ACHN (cell line): ENCODE measurements at places on chromosomes 3 and 15.

- DNase-seq = no peak
Measured at GRCh38 chr15:87579537-87579936, 677.0 kb downstream of the NTRK3 start.

DNA sequence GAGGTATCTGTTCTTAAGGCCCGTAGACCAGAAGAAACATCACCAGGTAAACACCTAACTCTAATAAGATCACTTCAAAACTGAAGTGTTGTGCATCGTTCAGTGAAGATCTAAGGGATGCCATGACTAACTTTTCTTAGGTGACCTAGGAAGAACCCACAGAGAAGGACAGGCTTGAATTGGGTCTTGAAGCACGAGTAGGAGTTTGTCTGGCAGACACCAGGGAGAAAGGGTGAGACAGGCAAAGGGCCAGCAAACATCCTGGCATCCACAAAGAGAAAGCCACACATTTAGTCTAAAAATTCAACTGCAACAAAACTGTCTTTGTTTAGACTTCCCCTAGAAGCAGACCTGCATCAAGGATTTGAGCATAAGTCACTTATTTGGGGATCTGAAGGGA is 15.5 kb upstream of the CMTM8 start:
- no peak for DNase-seq

- peak; percentile 77 for DNase-seq
Measured at GRCh38 chr15:65028921-65029735, at the start of gene MTFMT. MTFMT (minus strand) TSS chr15:65029639; CDS start chr15:65029613, 26 bp downstream.

- no peak for DNase-seq
Measured at GRCh38 chr3:157051591-157051990, 108.4 kb downstream of the CCNL1 start.

DNA sequence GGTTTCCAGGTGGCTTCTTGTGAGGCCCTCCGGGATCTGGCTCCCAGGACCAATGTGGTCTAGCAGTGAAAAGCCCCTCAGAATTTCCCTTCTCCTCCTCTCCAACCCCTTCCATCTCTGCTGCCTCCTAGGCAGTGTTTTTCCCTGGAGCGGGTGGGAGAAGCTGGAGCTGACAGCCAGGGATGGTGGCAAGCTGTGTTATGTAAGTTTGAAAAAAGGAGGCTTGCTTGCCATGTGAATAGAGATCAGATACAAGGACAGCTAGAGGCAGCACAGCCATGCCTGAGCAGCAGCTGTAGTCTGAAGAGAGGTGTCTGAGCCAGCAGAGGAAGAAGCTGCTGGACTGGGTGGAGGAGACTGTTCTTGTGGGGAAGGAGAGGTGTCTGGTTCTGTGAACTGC is 20.6 kb downstream of the SNAPC5 start:
- DNase-seq = no peak

GRCh38 chr15:53716909-53717876 is 42.3 kb downstream of the WDR72 start:
- DNase-seq = peak; percentile 34

- DNase-seq = no peak
Measured at GRCh38 chr3:172323894-172324610, 124.2 kb downstream of the GHSR start.

GRCh38 chr3:43506644-43507043 is 115.2 kb downstream of the ANO10 start:
- no peak for DNase-seq

DNA sequence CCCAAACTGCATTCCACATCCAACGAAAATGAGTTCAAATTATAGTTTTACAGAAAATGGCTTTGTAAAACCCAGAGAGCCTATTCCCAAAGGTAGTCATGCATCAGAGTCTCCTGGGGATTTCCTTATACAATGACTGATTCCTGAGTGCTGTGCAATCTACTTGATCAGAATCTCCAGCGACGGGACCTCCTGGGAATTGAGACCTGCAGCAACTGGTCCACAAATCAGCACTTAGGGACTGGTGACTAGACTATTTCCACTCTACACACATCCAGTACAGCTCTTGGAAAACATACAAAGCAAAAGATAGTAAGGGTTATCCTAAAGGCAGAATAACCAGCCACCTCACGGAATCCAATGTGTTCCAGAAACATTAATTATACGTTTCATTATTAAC is 871.0 kb upstream of the CFAP20DC start:
- no peak for DNase-seq

- DNase-seq = no peak
Measured at GRCh38 chr3:55570271-55570711, 83.2 kb upstream of the WNT5A start.

DNA sequence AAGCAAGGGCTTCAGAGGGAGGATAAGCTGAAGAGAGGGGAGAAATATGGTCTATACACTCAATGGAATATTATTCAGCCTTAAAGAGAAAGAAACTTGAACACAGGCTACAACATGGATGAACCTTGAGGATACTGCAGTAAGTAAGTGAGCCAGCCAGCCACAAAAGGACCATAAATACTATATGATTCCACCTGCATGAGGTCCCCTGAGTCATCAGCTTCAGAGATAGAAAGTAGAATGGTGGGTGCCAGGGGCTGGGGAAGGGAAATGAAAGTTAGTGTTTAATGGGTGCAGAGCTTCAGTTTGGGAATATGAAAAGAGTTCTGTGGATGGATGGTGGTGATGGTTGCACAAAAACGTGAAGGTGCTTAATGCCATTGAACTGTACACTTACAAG is 68.4 kb upstream of the SEC13 start:
- DNase-seq = no peak

DNA sequence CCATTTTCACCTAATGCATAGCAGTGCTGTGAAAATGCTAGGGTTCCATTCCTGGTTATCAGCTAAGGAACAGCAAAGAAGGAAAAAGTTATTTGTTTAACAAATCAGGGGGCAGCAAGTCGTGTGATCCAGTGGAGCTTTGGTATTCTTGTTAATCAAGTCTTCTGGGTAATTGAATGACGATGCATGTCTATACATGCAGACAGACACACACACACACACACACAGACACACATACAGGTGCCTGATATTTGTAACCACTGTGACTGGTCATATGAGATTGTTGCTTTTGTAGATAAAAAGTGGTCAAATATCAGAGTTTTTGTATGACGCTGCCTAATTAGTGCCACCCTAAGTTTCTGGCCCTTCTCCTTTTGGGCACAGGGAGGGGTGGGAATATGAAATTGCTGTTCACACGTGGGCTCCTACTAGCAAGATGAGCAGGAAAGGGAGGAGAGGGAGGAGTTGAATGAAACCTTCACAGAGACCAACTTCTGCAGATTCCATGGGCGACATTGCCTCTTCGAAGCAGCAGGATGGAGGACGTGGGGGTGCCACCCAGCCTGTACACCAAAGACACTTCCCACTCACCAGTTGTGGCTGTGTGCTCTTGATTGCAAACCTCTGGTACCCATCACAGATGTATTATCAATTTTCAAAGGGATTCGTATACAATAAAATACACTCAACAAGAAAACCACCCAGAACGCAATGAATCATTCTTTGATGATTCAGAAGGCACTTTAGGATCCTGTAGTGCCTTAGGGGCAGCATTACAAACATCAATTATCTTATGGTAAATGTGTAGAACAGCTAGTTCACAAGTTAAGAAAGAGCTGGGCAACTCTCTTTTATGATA is 281.9 kb upstream of the ICE2 start:
- DNase-seq = no peak

DNA sequence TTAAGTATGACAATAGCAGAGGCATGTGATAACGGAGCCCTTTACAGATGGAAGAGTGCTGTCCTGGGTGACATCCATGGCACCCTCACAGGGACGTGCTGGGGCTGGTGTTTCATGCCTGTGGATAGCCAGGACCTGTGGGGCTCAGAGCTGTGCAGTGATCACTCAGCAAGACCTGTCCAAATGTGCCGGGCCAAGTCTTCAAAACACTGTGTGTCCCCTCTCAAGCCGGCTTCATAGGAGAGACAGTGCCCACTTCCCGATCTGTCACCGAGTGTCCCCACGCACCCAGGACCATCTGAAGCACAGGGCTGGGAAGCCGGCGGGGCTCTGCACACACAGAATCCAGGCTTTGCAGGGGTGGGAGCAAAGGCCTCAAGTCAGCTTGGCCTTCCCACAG is 217.2 kb upstream of the IGF1R start:
- DNase-seq = no peak

GRCh38 chr3:22372292-22373062 is 621.5 kb upstream of the ZNF385D start:
- DNase-seq = no peak

GRCh38 chr3:61464518-61465140 is 96.7 kb upstream of the PTPRG start:
- no peak for DNase-seq

DNA sequence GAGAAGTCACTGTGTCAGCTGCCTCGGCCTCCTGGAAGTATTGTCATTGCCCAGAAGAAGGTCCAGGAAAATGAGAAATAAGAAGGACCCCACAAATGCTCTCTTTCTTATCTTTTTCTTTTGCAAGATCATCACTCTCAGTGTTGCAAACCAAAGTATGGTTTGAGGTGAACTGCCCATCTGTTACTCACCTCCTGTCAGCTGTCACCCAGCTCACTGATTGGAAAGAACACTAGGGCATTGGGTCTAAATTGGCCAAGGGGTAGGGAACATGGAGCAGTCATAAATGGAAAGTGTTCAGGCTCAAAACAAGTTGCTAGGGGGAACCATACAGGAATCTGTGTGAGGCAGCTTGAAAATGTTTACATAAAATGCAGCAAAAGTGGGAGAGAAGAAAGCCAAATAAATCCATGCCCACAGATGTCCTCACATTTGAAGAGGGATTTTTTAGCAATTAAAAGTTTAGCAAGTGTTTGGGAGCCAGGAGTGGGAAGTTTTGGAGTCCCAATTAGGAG is 431.2 kb upstream of the THBS1 start:
- no peak for DNase-seq

GRCh38 chr3:107718547-107718946 is 195.8 kb downstream of the BBX start:
- DNase-seq = no peak

- no peak for DNase-seq
Measured at GRCh38 chr3:40623567-40623966, 98.8 kb downstream of the ZNF621 start.

- DNase-seq = no peak
Measured at GRCh38 chr3:56477646-56478045, 9.4 kb upstream of the ERC2 start.

DNA sequence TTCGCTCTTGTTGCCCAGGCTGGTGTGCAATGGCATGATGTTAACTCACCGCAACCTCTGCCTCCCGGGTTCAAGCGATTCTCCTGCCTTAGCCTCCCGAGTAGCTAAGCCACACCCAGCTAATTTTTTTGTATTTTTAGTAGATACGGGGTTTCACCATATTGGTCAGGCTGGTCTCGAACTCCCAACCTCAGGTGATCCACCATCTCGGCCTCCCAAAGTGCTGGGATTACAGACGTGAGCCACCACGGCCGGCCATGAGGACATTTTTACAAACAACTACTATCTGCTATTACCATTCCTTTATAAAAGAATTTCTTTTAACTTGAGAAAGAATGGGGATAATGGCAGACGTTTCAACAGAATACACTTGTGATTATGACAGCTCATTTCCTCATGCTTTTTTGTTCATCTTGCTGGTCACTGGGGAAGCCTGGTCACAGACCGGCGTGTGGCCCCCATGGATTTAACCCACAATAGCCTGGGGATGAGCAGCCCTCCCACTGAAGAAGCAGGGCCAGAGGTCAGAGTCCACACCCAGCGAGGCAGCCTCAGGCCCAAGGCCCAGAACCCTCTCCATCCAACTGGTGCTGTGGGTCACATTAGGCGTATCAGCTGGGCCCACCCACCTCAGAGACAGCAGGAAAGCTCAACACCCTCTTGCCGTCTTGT is 112.0 kb downstream of the LIPC start:
- DNase-seq = no peak

GRCh38 chr3:153051427-153052095 is 110.5 kb upstream of the RAP2B start:
- DNase-seq = peak; percentile 44

DNA sequence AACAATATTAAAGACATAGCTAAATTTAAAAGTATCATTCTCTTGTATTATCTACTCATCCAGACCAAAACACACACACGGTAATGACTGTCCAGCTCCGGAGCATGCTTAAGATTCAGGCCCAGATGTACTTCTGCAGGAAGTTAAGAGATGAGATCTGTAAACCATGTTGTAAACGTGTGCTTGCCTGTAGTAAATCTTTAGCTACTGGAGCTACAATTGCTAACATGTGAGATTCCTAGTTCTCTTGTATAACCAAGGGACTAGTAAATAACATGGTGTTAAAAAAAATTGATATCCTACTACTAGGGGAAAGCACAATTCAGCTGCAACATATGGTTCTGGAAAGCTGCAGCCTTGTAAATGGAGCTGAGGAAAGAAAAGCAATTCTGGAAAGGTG is 651.7 kb upstream of the CCDC54 start:
- no peak for DNase-seq

DNA sequence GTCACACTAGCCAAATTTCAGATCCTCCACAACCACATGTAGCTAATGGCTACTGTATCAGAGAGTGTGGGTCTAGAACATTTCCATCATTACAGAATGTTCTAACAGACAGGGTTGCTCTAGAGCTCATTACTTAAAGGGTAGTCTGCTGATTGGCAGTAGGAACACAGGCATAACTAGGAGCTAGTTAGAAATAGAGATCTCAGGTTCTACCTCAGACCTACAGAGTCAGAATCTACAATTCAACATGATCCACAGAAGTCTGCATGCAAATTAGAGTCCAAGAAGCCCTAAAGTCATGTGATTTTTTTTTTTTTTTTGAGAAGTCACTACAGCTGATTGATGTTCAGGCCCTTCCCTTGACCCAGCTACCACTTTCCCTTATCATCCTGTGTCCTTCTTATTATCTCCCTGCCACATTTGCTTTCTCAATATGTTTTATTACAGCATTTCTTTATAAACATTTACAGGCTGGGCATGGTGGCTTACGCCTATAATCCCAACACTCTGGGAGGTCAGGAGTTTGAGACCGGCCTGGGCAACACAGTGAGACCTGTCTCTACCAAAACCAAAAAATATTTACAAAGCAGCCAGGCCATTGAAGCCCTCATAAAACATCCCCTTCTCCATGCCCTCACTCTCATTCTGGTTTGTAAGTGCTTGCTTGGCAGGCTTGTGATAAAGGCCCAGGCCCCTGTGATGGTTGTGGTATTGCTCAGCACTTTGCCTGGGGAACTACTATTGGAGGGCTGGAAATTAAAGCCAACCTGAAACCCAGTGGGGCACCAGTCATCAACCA is 3.8 kb upstream of the ABHD5 start:
- no peak for DNase-seq

DNA sequence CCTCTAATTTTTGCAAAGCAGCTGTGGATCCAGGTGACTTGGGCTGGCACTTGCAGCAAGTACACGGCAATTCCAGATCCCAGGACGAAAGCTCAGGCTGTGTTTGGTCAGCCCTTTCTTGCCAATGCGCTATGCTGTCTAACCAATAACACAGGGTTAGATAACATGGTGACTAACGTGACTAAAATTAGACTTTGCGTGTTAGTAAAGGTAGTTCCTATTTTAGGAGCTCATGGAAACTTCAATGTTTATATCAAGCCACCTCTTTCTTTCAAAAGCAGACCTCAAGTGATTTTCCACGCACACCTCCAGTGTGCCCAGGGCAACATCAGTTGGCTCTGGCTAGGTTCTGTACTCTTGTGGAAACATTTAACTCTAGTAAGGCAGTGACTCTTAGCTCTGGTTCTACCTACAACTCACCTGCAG is 32.5 kb downstream of the CDCP1 start:
- no peak for DNase-seq

- DNase-seq = no peak
Measured at GRCh38 chr3:73571238-73571794, 53.4 kb downstream of the PDZRN3 start.

- no peak for DNase-seq
Measured at GRCh38 chr3:195768831-195769303, 42.9 kb downstream of the MUC4 start.
